AG10803 (cell line): ENCODE measurements at places on chromosomes 1 and 21.

DNA sequence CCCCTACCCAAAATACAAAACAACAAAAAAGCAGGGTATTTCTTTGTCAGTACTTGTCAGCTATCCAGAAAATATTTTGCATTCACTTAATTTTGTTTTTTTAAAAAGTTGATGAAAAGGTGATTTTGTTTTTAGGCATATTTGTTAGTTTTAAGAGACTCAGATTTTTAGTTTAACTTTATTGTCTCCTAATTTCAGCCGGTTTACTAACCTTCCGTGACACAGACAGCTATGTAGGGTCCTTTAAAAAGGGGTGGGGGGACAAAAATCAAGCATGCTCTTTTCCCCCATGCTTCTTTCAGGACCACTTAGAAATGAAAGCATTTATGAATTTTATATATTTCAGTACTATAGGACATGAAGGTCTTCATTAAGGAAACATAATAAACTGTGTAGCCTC is 1.6 kb downstream of the PBX1 start:
- no peak for DNase-seq

- DNase-seq, result peak; percentile 33
These were observed 140.2 kb upstream of the FGGY start for GRCh38 chr1:59156526-59157199.

GRCh38 chr1:160681066-160681890 is 30.3 kb downstream of the CD48 start:
- DNase-seq, result peak; percentile 13

DNA sequence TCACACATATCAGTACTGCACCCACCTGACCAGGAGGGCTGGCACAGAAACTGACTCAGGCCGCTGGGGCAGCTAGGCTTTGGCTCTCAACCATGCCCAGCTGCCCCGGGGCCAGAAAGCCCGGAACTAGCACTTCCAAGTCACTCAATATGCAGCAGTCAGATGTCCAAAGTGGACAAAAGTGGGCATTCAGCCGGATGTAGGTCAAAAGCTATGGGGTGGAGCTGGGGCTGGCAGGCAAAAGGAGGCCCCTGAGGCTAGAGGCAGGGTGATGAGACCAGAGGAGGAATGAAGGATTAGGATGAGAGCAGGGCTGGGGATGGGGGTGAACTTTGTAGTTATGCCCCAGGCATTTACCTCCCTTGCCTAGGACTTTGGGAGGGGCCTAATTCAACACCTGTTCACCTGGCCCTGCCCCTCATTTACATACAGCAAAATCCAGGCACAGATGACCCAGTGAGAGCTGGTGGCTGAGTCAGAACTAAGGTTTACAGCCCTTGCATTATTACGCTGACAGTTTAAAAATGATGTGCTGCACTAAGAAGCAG is 30.7 kb upstream of the EDN2 start:
- no peak for DNase-seq

DNA sequence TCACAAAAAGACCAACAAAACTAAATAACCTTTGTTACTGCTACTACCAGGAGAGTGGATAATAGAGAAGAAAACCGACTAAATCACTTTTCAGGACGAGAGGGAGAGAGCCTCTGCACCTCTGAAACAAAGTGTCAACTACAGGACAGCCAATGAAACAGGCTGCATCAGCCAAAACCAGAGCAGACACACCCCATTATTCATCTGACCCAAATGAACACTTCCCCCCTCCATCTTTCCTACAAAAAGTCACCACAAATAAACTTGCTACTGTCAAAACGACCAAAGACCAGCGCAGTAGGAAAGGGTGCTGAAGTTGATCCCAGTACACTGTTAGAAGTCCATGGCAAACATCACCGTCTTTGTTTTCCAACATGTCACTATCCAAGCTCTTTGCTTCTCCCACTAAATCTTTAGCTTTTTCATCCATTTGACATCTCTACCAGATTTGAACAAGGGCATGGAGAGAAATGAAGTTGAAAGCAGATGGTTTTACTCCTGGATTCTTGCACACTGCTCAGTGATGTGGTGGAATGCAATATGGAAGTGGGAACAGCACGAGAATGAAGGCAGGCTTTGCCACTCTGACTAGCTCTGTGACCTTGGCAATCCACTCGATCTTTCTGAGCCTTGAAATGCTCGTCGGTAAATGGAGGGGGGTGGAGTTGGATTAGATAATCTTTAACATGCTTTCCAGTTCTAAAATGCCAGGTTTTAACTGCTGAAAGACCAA is 20.5 kb downstream of the DSTYK start:
- DNase-seq, result peak; percentile 72

DNA sequence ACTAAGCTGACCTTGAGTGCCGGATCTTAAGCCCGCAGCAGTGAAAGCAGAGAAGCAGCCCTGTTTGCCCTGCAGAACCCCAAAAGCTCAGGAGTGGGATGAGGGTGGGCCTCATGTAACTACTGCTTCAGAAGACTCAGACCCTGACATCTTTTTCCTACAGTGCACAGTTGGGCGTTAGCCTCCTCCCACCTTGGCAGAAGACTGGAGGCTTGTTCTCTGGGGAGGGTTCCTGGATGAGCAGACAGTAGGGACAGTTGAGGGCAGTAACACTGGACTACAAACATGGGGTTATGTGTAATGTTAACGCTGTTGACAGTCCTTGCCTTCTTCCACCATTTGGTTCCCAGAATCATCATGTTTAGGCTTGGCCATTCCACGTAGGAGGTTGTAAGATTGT is 9.6 kb downstream of the CTPS1 start:
- DNase-seq, result no peak

- DNase-seq, result peak; percentile 8
These were observed 22.1 kb downstream of the SSX2IP start for GRCh38 chr1:84668185-84668584.

DNA sequence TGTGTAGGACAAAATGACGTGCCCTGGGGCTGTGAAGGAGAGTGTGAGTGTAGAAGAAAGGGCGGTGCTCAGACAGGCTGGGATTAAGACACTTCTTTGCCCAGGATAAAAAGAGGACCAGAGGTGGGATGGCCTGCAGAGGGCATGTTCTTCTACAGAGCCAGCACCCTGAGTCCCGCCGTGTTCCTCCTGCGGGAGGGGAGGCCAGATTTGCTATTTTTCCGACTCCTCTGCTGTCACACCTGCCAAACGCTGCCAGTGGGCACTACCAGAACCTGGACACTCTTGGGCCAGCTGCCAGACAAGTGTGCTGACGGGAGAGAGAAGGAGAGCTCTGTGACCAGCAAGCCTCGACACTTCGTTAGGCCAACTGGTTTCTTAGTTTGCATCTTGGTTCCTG is 206.4 kb downstream of the PLD5 start:
- DNase-seq, result no peak

GRCh38 chr1:35507947-35508346 is 49.3 kb downstream of the KIAA0319L start:
- DNase-seq, result no peak

- DNase-seq, result no peak
These were observed 2.2 kb upstream of the USP24 start for GRCh38 chr1:55217226-55217986.

GRCh38 chr1:206508956-206509355 is 1.6 kb downstream of the RASSF5 start:
- DNase-seq, result peak; percentile 93

- DNase-seq, result no peak
These were observed 44.0 kb upstream of the DIPK1A start for GRCh38 chr1:93005252-93005598.

- DNase-seq, result no peak
These were observed 452.6 kb upstream of the CAMK1G start for GRCh38 chr1:209130886-209131285.

DNA sequence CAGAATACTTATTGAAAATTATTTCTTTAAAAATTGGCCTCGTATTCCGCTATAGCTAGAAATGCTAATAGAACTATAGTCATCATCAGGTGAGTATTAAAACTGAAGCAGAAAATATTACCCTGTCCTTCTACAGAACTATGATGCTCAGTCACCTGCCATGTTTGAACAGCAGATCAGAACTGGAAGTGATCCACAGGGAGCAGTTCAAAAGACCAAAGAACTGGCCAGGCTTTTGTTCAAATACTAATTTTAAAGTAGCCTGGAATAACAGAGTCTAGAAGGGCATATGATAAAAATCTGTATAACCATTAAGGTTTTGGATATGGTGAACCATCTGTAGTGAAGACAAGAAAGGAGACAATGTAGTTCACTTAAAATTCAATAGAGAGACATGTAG is 94.4 kb downstream of the GPR161 start:
- DNase-seq, result no peak

- DNase-seq, result no peak
These were observed 4.9 kb upstream of the LINGO4 start for GRCh38 chr1:151809985-151810556.

- DNase-seq, result no peak
These were observed 35.2 kb downstream of the TP73 start for GRCh38 chr1:3687504-3687903.

DNA sequence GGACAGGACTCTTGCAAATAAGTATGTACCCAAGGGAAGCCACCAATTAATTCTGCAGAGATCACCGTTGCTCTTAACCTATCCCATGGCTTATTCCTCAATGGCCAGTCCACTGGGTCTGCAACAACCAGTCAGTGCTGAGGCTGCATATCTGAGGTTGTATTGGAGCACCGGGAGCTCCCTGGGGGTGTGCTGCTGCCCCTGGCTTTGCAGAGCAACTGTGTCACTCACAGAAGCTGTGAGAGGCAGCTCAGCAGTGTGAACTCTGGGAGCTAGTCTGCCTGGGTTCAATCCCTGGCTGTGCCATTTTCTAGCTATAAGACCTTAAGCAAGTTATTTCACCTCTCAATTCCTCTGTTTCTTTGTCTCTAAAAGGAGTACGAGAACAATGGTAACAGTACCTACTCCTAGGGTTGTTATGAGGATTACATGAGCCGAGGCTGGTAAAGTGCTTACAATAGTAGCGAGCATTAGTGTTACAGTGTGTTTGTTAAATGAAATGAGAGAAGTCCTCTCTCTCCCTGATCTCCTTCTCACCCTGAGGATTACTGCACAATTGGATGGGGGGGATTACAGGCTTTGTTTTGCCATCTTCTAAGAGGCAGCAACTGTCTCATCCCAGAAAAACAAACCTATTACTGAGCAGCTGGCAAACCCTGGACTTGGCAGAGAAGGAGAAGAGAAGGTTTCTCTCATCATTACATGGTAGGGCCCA is 3.6 kb downstream of the RXRG start:
- no peak for DNase-seq

- DNase-seq, result no peak
These were observed 22.2 kb upstream of the GPR25 start for GRCh38 chr1:200850554-200850953.

GRCh38 chr1:205061227-205061626 is 18.2 kb downstream of the CNTN2 start:
- DNase-seq, result no peak

DNA sequence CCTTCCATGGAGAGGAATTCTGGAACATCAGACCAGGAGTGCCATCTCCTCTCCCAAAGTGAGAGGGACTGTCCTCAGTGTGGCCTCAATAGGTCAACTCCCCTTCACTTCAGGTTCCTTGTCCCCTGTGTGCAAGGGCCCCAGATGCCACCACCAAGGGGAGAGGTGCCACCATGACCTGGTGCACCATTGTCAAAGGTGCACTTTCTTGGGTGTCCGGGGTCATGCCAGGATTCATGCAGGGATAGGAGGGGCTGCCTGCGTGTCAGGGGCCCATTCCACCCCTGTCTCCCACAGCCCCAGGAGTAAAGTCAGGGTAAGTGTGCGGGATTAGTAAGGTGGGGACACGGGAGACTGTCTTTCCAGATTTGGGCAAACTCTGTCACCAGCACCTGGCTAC is 21.4 kb upstream of the EPHA2 start:
- no peak for DNase-seq

GRCh38 chr1:30353637-30354036 is 369.7 kb downstream of the MATN1 start:
- peak; percentile 20 for DNase-seq

- peak; percentile 74 for DNase-seq
These were observed 21.5 kb downstream of the DPH5 start for GRCh38 chr1:101004061-101004460.

DNA sequence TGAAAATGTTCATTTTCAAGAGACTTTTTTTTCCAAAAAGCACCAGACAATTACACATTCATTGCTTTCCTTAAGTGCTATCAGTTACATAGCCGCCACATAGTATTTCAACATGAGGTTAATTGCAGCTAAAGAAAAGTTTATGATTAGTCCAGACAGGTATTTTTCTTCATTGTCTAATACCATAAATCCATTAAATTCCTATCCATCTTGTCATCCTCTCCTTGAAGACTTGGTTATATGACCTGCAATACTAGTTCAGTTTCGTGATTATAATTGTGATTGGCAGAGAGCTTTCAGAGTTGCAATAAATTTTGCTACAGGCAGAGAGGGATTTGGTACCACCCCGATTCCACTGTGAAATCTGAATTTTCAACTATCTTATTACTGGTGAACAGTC is 437.7 kb downstream of the GPATCH2 start:
- DNase-seq, result no peak

DNA sequence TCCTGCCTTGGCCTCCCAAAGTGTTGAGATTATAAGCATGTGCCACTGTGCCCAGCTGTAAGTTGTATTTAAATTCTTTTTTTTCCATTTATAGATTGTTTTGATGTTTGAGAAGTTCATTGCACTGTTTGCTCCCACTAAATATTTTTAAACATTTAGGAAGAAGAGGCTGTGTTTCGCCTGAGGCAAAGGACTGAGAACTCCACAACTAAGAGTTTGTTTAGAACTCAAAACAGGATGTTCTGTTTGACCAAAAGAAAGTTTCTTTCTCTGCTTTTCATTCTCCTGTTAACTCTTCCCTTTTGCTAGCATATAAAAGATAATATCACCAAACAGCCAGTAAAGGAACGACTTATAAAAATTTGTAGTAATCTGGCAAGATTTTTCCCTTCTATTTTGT is 87.0 kb downstream of the RUNX1 start:
- DNase-seq, result no peak

- DNase-seq, result peak; percentile 98
These were observed 71.6 kb upstream of the GREM2 start for GRCh38 chr1:240683576-240683975.

GRCh38 chr1:181607524-181607923 is 124.2 kb downstream of the CACNA1E start:
- DNase-seq, result no peak

DNA sequence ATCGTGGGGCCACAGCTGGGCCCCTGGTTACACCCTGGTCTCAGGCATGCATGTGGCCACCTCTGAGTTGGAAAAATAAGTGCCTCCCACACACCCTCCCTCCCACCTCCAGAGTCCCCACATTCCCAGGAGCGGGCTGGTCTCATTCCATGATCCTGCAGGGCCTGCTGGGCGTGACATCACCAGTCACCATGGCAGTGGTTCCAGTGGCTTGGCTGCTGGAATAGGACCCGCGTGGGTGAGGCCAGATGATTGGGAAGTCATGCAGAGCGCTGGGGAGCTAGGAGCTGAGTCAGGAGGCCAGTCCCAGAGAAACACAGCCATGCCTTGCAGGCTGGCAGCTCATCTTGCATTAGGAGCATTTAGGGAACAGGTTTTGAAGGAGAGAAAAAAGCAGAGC is 125.4 kb upstream of the TMEM51 start:
- DNase-seq, result peak; percentile 96

GRCh38 chr1:115643666-115644065 is 1.9 kb downstream of the VANGL1 start:
- no peak for DNase-seq
